ENCODE measurements at places on chromosomes 2 and 18.

DNA sequence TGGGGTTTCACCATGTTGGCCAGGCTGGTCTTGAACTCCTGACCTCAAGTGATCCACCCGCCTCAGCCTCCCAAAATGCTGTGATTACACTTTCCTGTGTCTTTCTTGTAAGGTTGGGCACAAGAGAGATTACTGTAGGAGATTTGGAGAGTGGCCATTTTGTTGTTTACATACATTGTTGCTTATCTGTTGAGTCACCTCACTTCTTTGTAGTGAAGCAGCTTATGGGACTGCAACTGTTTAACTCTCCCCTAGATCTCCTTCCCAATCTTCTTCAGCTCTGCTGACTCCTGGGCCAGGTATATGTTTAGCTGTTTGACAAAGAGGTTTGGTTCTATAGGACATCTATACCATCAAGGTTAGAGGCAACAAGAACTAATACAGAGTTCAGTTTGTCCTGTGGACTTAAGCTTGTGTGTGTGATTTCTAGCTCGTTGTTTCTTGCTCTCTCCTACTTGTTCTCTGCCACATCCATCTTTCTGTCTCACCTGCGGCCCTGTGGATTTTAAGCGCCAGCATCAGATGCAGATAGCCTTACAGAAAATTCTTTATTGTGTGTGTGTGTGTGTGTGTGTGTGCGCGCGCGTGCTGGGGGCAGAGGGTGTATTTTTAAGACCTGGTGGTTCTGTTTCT is 95.4 kb downstream of the HAUS1 start:
- DNase-seq = no peak

DNA sequence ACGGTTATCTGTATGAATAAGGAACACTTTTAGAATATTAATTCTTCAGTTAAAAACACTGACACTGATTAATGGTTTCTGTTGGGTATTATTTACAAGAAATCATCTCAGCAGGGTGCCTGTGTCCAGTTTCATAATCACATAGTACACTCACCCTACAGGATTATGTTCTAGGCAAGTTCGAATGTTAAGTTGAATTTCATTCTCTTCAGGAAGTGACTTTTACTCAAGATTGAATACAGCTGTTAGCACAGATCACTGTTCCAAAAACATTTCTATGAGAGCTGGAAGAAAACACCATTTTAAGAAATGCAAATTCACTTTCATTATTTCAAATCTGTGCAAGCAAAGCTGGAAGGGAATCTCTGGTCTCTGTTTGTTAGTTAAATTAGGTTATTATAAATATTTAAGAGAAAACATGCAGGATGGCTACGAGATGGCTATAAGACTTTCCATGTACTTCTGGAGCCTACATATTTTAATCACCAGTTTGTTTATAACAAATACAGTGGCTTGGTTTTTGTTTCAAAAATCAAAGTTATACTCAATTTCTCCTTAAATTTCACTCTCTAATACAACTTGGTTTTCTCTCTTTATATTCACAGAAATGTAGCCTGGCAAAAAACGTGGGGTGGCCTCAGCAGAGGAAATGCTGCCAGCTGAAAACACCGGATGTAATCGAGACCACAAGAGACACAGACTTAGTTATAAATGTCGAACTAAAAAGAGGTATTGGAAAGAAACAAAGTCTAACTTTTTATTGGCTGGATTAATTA is 65.8 kb downstream of the RBMS1 start:
- DNase-seq = no peak

GRCh38 chr2:176553685-176554100 is 284.5 kb downstream of the MTX2 start:
- no peak for DNase-seq

- DNase-seq = peak; percentile 29
Measured at GRCh38 chr18:6543330-6543908, 128.7 kb upstream of the L3MBTL4 start.

DNA sequence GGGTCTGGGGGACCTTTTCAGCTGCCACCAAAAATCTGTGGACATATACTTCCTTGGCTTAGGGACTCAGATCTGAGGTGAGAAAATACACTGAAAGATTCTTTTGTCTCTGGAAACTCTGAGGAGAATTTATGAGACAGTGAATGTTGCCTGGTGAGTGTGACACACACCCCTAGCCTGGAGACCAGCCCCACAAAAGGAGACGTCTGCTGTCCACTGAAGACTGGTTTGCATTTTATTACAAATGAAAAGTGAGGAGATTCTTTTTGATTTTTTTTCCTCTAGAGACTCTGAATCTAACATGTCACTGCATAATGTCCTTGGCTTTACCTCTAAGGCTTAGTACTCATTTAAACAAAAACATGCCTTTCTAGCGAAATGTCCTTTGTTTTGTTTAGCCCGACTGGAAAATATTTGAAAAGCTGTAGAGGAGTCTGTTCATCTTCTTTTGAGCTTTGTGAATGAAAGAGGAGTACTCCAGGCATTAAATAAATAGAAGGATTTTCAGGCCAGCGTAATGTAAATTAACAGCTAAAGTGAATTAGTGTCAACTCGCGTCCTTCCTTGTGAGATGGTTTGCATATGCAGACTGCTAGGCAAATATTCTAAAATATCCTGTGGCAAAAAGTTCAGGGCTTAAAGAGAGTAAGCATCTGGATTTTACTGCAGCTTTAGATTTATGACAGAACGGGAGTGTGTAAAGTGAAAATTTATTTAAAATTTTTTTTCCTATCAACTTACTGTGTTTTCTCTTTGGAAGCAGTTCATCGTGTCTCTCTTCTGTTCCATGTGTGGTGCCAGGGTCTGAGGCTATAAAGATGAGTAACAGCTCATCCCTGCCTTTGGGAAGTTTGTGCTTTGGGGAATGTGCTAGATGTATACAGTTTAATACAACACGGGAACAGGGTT is 125.4 kb downstream of the VWA3B start:
- no peak for DNase-seq

DNA sequence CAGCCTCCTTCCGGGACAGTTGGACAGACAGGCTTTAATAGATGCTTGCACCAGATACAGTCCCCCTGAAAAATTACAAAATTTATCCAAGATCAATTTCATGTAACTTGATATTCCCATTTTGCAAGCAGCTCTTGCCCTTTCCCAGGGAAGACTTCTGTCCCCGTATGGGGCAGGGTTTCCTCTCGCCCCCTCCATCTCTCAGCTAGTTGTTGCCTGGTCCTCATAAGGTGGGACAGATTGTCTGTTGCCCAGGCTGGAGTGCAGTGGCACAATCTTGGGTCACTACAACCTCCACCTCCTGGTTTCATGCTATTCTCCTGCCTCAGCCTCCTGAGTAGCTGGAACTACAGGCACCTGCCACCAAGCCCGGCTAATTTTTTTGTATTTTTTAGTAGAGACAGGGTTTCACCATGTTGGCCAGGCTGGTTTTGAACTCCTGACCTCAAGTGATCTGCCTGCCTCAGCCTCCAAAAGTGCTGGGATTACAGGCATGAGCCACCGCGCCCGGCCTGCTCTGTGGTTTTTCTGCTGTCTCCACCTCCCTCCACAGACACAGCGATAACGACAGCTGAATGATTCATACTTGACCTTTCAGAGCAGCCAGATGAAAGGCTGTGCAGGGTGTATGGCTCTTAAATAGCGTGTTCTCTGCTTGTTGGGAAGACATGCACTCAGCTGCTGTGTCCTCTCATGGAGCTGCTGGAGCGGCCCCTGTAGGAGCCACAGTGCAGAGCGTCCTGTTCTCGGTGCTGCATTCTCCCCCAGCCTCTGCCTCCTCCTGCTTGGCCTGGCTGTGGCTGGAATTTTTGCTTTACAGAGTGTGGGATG is 61.4 kb downstream of the TTC39C start:
- DNase-seq = peak; percentile 80

- DNase-seq = no peak
Measured at GRCh38 chr2:23433282-23433681, 48.3 kb downstream of the KLHL29 start.

DNA sequence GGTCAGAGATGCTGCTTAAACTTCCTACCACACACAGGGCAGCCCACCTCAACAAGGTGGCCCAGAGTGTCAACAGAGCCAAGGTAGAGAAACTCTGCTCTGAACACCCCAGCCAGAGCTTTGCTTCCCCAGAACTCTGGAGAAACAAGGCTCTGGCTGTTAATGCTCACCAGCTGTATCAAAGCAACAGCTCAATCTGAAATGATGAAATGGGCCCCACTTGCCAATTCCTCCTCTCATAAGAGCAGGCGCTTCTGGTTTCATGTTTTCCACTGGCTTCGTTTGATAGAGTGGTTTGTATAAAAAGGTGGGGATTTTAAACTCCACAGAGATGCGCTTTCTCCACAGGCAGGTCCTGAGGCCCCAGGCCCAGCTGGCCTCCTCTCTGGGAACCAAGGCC is 60.9 kb upstream of the TFCP2L1 start:
- DNase-seq = no peak

- no peak for DNase-seq
Measured at GRCh38 chr2:28358668-28359201, 33.9 kb upstream of the FOSL2 start.

DNA sequence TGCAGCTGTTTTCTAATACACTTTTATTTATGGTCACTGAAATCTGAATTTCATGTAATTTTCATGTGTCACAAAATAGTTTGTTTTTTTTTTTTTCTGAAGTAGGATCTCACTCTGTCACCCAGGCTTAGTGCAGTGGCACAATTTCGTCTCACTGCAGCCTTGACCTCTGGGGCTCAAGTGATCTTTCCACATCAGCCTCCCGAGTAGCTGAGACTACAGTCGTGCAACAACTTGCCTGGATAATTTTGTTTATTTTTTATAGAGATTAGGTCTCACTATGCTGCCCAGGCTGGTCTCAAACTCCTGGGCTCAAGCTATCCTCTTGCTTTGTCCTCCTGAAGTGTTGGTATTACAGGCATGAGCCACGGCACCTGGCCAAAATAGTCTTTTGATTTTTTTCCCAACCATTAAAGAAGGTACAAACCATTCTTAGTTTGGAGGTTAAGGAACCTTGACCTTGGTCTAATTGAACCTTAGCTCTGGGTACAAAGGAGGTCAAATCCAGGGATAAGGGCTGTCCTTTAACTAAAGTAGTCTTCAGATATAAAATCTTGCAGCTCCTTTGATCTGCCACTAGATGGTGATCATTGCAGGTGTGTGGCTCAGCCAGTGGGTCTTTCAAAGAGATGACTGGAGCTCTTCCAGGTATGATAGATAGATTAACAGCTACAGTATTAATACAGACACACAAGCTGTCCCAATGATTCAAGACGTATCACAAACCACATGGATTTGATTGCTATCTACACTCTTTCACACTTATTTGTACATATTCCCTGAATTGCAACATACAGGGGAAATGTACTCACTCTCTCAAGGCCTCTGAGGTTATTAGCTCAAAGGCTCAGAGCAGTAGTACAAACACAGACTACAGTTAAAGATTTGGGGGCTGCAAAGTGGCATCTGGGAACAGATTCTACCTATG is 4.7 kb upstream of the KRCC1 start:
- DNase-seq = no peak

DNA sequence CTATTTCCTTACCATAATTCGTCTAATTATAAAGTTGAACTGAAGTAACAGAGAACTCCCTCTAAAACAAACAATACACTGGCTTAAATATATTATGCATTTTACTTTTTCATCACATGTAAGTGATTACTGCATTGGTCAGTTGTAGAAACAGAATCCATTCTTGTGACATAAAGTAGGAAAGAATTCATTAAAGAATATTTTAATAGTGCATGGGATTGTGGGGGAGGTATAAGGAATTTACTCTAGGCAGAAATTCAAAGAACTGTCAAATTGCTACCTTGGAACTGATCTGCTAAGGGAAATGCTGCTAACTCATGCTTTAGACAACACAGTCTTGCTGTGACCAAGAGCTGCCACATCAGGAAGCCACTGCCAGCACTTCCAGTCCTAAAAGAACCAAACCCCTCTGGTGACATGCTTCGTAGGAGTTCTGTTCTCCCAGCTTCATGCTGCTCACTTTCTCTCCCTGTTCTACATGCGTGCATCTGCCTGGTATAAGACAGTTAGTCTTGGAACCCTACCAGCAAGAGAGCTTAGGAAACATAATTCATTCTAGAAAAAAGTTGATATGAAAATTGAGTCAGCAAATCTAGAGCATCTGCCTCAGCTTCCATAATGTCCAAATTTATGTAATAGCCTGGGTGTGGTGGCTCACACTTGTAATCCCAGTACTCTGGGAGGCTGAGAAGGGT is 1137.6 kb upstream of the NXPH2 start:
- no peak for DNase-seq

DNA sequence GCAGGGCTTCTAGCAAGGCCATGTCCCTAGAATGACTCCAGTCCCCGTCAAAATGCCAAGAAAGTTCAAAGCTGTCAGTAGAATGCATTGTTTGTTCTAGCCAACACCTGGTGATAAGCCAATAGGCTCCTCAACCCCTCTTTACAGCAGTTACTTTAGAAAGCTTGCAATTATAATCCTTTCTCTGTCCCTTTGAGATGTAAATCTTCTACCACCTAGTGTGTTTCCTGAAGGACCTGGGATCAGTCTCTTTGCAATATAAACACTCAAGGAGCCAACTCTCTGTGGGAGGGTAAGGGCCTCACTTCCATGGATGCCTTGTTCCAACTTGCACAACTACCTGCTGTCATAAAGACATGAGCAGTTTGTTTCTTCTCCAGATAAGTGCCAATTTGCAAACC is 301.8 kb downstream of the NBAS start:
- DNase-seq = no peak

DNA sequence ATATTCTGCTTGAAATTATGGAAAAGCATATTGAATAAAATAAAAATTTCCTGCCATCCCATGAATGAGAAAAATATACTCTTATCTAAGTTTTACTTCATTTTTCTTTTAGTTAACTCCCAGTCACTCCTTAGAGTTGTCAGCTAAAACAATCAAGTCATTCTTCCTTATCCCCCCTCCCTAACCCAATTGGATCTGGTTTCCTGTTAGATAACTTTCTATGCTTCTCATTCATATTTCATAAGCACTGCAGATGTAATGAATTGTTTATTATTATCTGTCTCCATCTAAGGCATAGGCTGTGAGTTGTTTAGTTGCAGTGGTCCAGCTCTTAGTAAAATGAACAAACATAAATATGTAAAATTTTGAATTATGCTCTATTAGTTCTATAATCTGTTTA is 244.0 kb upstream of the GCFC2 start:
- DNase-seq = no peak

DNA sequence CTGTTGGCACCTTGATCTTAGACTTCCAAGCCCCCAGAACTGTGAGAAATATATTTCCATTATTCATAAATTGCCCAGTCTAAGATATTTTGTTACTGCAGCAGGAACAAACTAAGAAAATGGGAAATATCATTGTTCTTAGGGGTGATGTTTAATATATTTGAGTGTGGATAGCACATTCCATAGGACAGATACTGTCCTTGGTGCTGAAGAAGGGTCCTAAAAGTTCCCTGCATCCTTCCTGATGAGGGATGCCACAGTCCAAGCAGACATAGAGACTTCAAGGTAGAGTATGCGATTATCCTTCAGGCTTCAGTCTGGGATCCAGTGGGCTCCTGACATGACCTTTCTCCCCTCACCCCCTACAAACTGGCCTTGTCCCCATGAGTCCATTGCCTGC is 689.0 kb downstream of the TDRD15 start:
- DNase-seq = no peak

GRCh38 chr2:196718419-196719109 is 79.0 kb downstream of the CCDC150 start:
- DNase-seq = no peak

GRCh38 chr2:218438596-218438995 is 19.7 kb downstream of the VIL1 start:
- no peak for DNase-seq

GRCh38 chr2:127591221-127591923 is 54.6 kb upstream of the GPR17 start:
- peak; percentile 19 for DNase-seq

- DNase-seq = no peak
Measured at GRCh38 chr2:70460333-70460732, 93.3 kb downstream of the TGFA start.
